Forelimb muscle (tissue), 1 donor: ENCODE measurements at places on chromosomes 3 and 15. TPM values are rescaled to one million over a fixed set of nuclear protein-coding genes. Genes with fewer than 3 reads are reported as not detected.

DNA sequence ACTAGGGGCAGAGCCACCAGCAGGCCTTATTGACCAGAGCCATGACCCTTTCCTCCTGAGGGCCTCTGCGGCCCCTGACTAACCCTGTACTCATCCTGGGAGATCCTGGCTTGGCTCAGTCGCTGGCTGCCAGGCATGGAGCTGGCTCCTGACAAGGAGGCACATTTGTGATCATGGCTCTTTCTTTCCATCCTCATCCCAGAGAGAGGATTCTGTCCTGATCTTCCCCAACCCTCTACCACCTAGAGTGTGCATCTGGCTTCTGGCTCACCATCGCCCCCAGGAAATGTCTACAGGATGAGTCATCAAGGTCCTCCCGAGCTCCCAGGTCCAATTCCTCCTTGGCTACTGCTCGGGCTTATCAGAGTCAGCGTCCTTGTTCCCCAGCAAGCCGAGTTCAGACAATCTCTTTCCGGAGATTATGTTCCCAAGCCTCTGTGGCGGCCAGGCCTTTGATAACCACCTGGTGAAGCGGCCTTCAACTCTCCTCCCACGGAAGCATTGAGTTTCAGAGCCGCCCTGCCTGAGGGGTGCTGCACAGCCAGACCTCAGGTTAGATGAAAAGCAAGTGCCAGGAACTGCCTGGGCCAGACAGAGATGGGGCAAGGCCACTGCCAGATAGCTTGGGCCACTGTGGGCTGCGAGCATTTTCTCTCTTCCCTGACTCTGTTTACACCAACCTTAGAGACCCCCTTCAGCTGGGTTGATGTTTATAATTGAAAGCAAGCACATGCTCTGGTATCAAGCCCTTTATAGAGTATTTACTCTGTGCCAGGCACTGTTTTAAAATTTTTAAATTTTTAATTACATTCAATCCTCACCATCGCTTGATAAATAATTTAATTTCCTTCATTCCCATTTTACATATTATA lies 44.3 kb upstream of the MRPS22 start:
- DNase-seq = no peak

- no peak for DNase-seq
Observed at GRCh38 chr3:123986427-123986826, 5.5 kb downstream of the ROPN1 start.

GRCh38 chr3:53585049-53585448 lies 90.6 kb downstream of the CACNA1D start:
- DNase-seq = no peak

- DNase-seq = no peak
Observed at GRCh38 chr3:134315286-134316106, 58.8 kb downstream of the AMOTL2 start.

DNA sequence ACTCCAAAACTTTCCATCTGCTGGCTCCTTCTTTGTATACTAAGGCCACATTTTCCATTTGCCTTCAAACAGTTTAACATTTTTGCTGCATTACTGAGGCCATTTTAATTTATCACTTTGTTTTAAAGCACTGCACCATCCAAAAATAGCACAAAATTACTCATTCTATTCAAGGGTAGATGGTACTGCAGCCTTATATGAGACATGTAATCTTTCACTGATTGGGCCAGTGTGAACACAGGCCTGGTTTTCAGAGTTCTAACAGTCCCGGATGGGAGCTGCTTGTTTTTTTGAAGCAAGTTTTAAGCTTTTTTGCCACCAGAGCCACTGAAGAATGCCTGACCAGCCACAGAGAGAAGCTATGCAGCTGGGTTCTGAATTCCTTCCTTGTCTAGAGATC lies 172.3 kb upstream of the TSC22D2 start:
- no peak for DNase-seq

DNA sequence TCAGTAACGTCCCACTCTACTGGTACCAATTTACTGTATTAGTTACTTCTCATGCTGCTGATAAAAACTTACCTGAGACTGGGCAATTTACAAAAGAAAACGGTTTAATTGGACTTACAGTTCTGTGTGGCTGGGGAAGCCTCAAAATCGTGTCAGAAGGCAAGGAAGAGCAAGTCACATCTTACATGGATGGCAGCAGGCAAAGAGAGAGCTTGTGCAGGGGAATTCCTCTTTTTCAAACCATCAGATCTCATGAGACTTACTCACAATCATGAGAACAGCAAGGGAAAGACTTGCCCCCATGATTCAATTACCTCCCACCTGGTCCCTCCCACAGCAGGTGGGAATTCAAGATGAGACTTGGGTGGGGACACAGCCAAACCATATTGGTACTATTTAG lies 908.2 kb upstream of the NR2F2 start:
- no peak for DNase-seq

Gene IL17RB
- 3.9 TPM for polyA plus RNA-seq

DNA sequence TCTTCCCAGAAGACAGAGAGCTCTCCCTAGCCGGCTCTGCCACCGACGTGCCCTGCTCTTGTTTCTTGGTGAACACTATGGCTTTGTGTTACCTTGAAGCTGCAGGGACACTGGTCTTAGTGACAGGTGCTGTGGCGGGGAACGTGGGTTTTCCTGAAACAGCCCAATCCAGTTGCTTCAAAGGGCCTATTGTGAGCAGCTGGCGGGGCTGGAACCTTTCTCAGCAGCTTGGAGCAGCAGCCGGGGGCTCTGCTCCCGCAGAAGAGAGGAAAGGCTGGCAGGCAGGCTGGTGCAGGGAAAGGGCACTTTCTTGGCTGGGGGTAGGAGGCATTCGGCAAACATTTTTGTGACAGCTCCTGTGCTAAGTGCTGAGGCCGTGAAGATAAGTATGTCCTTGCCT lies 12.8 kb downstream of the MYZAP start:
- DNase-seq = no peak
